ENCODE measurements at places on chromosomes 11 and 22.

GRCh38 chr22:19776433-19777031 is 16.0 kb downstream of the TBX1 start:
- DNase-seq = no peak

DNA sequence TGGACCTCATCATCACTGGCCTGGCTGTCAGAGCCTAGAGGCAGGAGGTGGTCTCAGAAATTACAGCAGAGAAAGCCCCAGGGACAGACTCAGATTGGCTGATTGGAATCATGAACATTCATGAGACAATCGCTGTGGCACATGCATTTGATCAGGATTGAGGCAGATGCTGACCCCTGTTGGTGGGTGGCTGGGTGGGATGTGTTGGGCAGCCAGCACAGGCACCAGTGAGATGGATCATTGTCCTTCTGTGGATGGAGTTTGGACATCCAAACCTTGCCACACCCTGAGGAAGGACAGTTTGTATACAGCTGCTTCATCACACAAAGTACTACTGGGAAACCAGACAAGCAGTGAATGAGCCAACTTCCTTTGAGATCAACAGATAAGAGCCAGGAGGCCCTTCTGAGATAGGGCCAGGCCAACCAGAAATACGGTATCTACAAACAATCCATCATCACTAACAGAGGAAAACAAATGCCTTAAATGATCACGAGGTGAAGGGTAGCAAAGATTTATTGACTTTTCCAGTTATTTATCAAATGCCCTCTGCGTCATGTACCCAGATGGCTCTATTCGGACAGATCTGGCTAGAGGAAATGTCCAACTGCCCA is 17.3 kb downstream of the COMMD9 start:
- DNase-seq = no peak

DNA sequence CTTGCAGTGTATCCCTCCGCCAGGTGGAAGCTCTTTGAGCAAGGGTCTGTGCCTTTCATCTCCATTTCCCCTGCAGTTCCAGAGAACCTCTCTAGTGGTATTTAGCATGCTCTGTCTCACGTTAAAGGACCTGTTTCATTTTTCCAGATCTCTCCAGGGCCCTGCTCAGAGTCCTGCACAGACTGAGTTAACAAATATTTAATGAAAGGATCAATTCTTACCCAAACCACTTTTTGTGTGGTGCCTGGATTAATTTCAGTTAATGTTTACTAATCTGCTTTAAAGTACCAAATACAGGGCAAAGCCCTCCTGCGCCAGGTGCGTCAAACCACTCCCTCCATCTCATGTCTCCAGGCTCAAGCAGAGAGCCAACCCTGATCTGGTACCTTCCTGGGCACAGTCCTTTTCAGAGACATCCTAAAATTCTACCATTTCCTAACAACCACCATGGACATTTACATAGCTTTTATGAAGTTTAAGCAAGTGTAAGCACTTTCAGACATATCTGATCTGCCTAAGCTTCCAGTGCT is 18.7 kb upstream of the ACER3 start:
- DNase-seq = no peak

GRCh38 chr11:10450462-10451425 is 4.3 kb upstream of the AMPD3 start:
- DNase-seq = no peak

- DNase-seq = no peak
These were observed 264 bp downstream of the CHEK1 start for GRCh38 chr11:125625225-125625629.

DNA sequence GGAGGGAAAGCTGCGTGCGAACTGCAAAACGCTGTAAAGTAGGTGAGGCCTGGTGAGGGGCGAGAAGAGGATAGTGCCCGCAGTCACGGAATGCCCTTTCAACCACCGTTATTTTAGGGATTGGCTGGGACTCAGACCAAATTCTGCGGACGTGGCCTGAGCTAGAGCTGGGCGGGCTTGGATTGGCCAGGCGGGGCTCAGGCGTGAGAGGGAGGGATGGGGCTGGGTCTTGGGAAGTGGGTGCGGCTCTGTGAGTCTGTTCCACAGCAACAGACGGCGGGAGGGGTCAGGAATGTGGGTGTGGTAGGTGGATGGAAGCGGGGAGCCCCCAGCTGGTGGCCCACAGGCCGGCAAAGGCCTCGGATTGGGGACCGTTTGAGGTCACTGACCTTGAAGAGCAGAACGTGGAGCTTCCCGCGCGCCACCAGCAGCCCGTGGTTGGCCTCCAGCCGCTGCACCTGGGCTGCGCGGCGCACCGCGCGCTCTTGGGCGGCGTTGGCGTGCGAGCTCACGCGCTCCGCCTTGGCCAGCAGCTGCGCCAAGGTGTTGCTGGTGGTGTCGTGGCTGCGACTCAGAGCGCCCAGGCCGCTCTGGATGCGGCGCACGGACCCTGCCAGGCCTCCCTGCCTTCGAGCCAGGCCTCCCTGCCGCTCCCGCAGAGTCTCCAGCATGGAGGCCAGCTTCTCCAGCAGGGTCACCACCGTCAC is 444 bp downstream of the CAVIN3 start:
- no peak for DNase-seq

DNA sequence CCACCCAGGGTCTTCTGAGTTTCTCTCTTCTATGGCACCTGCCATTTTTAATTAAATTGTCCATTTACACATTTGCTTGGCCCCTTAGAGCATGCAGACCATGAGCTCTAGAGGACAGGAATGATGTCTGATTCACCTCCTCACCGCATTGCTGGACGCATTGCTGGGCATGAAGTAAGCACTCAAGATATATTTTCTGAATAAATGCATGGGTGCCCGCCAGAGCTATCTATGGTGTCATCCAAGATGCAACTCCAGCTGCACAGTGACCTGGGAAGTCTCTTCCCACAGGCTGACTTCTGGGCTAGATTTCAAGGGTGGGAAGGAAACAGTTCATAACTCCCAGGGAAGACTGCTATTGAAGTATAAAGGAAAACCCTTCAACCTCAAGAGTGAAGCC is 66.6 kb upstream of the ASPHD2 start:
- DNase-seq = no peak

DNA sequence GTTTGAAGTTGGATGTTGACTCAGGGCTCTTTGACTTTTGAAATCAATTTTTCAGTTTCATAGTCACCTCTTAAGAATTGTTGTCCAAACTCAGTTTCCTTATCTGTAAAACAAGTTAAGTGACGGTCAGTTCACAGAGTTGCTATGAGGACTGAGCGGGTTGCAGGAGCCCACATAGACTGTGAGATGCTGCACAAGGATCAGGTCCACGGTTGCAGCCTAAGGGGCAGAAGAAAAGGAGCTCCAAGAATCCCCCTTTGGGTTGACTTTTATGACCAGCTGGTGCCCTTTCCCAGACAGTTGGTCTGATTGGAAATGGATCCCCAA is 55.5 kb upstream of the TIMP3 start:
- DNase-seq = no peak

DNA sequence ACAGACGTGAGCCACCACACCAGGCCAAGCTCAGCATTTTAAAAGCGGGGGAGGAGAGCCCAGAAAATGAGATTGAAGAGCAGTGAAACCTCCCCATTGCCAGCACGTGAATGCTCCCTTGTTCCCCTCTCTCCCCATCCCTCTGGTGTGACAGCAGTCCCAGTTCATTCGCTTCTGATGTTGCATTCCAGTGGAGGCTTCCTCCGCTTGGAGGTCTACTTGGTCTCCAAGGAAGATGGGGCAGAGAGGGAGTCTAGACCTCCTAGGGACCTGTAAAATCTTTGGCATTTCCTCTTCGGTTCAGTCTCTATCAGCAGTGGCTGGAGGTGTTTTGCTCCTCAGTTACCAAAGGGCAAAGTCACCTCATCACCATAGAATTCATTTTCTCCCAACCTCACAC is 30.2 kb upstream of the EP300 start:
- no peak for DNase-seq

DNA sequence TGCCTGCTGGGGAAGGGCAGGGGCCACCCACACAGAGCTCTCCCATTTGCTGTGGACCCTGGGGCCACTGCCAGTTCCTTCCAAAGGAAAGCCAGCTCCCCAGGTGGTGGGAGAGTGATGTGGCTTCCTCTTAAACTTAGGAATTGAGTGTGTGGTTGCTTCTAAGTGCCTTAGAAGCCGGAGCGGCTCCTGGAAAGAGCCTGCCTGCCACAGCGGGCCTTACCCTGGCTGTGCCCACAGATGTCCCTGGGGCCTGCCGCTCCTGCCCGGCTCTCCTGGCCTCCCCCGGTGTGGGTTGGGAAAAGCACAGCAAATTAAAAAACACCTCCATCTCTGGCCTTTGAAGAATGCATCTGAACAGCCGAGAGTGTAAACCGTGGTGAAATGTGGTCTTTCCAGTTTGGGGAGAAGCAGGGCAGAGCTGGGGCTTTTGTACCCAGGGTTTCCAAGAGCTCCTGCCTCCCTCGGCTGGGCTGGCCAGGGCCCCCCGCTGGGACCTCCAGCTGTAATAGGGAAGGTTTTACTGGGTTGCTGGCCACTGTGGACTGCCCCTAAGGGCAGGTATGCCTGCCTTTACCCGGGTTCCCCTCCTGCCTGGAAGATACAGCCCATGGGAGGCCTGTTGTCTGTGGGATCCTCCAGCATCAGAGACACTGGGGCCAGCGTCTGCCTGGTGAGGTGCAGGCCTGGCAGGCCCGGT is 30.2 kb downstream of the LRP5 start:
- DNase-seq = no peak

DNA sequence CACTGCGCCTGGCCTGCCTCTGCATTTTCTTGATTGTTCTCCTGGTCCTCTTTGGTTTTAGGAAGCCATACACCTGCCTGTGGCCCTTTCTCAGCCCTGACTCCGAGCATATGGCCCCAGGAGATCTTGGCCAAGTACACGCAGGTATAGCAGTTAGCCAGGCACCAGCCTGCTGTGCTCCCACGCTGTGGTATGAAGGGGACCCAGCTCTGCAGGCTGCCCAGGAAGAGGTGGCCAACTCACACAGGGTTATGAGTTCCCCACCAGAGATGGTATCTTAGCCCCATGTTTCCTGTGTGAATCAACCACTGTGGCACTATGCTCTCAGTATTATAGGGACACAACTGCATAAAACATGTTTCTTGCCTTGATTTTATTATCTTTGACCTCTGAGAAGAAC is 31.1 kb downstream of the SGSM3 start:
- DNase-seq = peak; percentile 19

DNA sequence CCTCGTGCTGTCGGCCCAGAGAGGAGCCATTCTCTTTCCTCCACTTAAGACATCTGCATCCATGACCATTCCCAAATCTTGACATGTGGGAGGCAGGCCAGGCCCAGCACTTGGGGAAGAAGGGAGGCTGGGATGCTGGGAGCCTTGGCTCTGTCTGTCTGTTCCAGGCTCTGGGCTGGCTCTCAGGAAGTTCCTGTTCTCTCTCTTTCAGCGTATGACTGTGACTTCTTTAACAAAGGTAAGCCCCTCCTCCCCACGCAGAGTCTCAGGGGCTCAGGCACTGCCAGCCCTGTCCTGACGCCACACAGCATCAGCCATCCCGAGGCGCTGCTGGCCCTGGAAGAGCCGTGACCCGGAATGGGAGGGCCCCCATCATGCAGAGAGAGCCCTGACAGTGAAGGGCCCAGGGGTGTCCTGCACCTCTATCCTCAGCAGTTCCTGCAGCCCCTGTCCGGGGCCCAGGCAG is 52.4 kb downstream of the OTOG start:
- no peak for DNase-seq

DNA sequence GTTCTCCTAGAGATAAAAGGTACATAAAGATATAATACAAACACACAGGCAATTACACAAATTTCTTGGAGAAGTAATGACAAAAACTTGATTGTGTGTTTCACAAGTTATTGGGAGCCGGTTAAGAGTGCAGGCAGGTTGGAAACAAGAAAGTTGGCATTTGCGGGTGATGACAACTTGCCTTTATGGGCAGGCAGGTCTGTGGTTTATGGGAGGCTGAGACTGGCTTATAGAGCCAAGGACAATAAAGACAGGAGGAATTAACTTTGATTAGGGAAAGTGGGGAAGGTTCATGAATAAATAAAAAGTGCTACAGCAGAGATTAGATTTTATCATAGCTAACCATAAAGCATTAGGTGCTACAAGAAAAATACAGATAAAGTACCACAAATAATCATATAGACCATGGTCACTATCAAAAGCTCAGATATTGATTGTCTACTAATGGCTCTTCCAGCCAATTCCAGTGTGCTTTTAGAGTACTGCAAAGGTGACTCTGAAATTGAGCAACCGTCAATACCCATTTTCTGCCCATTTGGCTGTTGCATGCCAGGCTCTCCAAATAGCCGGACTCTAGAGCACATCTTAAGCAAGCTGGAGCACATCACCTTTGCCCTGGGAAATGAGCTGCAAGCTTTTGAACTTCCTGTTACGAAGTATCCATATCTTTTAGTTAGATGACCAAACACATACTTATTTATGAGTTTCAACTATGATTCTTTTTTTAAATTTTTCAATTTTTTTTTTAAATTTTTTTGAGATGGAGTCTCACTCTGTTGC is 33.9 kb upstream of the GAB2 start:
- no peak for DNase-seq

DNA sequence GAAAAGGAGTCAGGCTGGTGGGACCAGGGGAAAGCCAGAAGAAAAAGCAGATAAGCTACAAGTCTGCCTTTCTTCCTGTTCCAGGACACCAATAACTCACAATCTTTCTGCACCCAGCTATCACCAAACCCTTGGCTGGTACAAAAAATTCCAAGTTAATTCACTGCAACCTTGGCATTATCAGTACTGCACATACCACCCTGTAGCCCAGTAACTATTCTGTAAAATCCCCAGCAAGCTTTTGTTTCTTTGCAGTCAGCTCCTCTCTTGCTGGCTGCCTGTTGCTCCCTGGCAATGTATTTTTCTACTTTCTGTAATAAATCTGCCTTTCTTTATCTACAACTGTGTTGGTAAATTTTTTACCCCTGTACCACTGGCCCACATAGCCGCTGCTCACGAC is 20.7 kb upstream of the DKK3 start:
- DNase-seq = no peak

DNA sequence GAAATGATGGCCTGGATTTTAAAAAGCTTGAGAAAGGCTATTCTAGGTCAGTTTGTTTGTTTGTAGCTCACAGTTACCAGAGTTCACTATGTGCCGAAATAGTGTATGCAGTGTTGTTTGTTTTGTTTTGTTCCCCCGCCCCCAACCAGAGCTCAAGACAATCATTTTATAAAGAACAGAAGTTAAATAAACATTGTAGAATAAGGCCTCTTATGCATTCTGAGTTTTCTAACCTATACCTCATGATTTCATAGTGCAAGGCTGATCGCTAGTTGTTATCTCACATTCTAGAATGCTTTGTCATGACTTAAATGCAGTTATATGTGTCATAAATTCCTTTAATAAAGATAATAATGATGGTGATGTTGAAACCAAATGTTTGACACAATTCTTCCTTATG is 7.8 kb downstream of the KCNA4 start:
- no peak for DNase-seq

- DNase-seq = no peak
These were observed 51.0 kb upstream of the SC5D start for GRCh38 chr11:121241343-121242211.

GRCh38 chr11:17406082-17406817 is 17.8 kb upstream of the KCNJ11 start:
- no peak for DNase-seq

DNA sequence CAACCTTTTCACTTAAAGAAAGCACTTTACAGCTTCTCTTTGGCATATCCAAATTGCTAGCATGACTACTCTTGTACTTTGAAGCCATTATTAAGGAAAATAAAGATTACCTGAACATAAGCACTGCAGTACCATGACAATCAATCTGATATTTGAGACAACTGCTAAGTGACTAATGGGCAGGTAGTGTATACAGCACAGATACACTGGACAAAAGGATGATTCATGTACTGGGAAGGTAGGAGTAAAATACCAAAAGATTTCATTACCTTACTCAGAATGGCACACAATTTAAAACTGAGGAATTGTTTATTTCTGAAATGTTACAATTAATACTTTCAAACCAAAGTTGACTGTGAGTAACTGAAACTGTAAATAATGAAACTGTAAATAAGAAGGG is 1054.3 kb upstream of the TENM4 start:
- DNase-seq = no peak

Measured in stimulated activated CD4-positive, alpha-beta T cell treated with anti-CD3 and anti-CD28 coated beads, Interleukin-2, amount 100 ng/mL, for 4 hours (primary cell).